IMR-90 (cell line): ENCODE measurements at places on chromosomes 5 and 9.

DNA sequence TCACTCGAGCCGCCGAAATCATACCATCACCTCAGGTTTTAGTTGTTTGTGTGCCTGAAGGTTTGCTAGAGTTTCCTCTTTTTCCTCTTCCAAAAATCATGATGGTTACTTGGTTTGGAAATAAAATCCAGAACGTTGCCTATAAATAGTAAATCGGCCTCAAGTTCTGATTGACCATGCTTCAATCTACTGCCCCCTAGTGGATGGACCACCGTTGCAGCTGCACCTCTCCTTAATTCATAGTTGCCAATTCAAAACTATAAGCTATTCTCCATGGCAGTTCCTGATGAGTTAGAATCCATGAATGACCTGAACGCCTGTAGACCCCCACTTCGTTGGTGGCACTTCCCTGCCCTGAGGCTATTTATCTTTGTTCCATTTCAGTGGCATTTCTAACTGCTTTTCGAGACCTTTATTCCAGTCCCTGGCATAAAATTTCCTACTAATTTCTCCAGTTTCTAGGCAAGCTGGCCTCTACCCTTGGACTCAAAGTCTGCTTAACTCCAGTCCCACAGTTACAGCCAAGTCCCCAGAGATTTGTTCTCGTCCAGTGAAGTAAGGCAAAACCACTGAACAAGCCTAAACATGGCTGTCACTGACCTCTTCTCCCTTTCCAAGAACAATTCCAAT, 422.6 kb downstream of the EFNA5 start:
- peak; percentile 29 for DNase-seq

DNA sequence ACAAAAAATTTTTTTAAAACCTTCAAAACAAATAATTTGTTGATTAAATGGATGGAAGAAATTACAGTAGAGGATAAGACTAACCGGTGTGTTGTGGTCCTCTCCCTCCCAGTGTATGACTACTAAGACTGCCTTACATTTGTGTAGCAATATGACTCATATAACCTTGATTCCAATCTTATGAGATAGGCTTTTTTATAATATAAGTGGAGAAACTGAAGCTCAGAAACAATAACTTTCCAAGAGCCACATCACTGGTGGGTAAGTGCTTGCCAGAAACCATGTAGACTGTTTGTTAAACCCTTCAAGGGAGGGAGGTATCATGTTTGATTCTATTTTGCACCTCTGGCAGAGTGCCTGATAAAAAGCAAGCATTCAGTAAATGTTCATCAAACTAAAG, 47.5 kb downstream of the NLN start:
- peak; percentile 95 for DNase-seq

GRCh38 chr5:132472431-132472830, 18.1 kb downstream of the IRF1 start:
- no peak for DNase-seq

GRCh38 chr9:108860354-108860753, 1.7 kb upstream of the ACTL7A start:
- peak; percentile 7 for DNase-seq

GRCh38 chr5:73786043-73786831, 160.2 kb downstream of the ARHGEF28 start:
- DNase-seq, result no peak

DNA sequence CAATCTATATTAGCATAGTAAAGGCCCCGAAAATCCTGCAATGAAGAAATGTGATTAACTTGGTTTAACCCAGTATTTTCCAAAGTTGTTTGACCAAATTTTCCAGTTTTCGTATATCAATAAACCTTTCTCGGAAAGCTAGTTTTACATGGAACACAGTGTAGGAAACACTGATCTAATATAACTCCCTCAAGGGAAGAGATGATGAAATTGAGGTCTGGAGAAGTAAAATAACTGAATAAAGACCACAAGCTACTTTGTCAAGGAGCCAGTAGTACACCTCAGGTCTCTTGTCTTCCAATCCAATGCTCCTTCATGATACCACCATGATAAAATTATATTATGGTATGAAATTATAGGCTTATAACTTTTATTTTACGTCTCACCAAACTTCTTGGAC, 118.1 kb upstream of the TARS1 start:
- DNase-seq, result no peak

- no peak for DNase-seq
Measured at GRCh38 chr5:179918742-179919486, 11.2 kb upstream of the TBC1D9B start.

DNA sequence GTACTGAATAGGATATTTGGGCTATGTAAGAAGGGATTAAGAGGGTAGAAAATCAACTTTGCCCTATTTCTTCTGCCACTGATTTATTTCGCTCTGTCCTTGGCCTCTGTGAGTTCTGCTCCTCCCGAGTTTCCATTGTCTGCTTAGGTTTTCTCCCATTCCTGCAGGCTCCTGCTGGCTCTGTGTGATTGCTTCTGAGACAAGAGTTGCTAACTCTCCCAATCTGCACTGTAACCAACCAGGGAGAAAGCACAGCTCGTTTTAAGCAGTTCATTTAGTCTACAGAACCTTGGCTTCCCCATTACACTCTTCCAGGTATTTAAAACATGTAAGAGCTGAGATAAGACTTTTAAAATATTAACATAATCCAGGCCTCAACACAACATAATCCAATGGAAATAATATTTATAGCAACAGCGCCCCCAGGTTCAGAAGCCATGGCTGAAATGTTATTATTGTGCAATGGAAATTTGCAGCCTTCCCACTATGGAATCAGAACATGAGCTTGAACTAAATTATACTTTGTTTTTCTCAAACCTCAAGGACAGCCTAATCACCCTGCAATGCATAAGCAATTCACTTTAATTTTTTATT, 203.5 kb downstream of the ERCC6L2 start:
- peak; percentile 3 for DNase-seq

GRCh38 chr9:84271921-84272556, 68.5 kb downstream of the SLC28A3 start:
- DNase-seq, result peak; percentile 13

GRCh38 chr5:19172926-19173470, 815.0 kb downstream of the CDH18 start:
- no peak for DNase-seq

DNA sequence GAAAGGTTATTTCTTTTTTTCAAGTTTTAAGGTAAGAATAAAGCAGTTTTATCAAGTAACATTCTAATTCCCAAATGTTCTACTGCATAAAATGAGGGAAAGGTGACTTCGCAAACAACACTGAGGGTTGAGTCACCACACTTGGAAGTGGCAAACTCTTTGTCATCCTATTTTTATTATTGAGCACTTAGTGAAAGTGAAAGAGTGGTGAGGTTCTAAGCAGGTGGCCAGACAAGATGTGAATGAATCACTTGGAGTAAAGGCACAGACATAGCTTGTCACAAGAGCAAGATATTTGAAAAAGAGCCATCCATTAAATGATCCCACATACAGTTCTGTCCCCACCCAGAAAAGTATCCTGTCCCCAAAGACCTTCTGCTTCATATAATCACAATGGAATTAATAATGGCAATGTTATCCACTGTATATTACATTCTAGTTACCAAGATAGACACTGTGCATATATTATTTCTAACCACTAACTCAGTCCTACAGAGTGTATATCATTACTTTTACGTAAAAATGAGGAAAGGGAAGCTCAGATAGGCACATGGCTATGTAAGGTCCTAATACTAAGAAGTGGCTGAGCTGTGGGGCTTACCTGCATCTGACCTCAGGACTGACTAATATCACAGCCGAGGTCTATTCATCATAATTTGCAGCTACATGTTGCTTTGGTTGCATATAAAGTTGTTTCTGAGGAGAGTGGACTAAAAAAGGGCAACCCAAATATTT, 730.4 kb upstream of the MEF2C start:
- DNase-seq, result no peak

GRCh38 chr9:18675332-18675731, 201.4 kb downstream of the ADAMTSL1 start:
- DNase-seq, result peak; percentile 19

GRCh38 chr9:97039514-97039860, 545 bp upstream of the CTSV start:
- DNase-seq, result peak; percentile 49

DNA sequence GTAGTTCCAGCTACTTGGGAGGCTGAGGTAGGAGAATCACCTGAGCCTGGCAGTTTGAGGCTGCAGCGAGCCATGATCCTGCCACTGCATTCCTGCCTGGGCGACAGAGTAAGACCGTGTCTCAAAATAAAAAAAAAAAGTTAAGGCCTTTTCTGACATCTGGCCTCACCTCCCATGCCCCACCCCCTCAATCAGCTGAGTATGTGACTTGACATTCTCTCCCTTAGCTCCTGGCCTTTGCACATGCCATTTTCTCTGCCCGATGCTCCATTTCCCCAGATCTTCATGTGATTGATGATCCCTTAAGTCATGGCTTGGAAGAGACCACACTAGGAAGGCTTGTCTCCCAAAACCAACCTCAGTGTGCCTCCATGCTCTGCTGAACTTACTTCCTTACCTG, 17.7 kb upstream of the TCOF1 start:
- no peak for DNase-seq

- DNase-seq, result no peak
Measured at GRCh38 chr5:152282331-152282730, 122.7 kb downstream of the NMUR2 start.

- no peak for DNase-seq
Measured at GRCh38 chr9:73869264-73869663, 627.9 kb upstream of the RORB start.

GRCh38 chr9:5920860-5921328, 30.2 kb downstream of the MLANA start:
- peak; percentile 38 for DNase-seq

DNA sequence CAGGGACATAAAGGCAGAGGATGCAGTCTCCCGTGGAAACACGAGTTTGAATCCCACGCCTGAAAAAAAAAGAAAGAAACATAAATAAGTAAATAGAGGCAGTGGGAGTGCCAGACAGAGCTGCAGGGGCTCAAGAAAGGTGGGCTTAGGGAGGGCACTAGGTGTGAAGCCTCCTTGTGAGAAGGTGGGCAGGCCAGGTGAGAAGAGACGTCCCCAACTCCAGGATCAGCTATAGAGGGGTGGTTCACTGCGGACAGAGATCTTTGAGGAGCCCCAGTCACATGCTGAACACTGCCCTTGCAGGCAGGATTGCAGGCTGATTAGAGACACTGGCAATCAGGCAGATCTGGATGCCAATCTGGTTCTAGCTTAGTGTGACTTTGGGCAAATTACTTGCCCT, 172.1 kb downstream of the RGS3 start:
- no peak for DNase-seq

DNA sequence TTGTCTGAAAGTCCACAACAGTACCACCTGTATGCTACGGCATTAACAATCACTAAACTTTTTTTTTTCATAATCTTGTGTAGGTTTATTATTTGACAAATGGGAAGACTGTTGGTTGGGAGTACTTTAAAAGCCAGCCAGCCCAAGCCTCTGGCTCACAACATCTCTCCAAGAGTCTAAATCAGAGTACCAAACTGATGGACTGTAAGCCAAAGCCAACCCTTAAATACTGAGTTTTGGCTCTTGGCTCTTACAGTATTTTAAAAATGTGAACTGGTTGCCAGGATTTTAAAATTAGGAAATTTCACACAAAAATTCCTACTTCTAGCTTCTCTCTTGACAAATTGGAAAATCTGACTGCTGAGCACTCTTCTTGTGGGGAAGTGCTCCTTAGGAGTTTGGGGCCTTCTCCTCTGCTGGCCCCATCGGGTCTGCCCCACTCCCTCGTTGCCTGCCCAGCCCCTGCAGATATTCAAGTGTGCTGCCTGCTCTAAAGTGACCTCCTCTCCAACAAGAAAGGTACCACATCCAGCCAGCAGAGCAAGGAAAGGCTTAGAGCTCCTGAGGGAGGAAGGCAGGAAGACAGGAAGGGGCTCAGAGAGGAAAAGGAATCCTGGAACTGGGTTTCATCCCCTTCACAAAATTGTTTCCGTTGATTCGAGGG, 21.8 kb upstream of the TMOD1 start:
- no peak for DNase-seq

DNA sequence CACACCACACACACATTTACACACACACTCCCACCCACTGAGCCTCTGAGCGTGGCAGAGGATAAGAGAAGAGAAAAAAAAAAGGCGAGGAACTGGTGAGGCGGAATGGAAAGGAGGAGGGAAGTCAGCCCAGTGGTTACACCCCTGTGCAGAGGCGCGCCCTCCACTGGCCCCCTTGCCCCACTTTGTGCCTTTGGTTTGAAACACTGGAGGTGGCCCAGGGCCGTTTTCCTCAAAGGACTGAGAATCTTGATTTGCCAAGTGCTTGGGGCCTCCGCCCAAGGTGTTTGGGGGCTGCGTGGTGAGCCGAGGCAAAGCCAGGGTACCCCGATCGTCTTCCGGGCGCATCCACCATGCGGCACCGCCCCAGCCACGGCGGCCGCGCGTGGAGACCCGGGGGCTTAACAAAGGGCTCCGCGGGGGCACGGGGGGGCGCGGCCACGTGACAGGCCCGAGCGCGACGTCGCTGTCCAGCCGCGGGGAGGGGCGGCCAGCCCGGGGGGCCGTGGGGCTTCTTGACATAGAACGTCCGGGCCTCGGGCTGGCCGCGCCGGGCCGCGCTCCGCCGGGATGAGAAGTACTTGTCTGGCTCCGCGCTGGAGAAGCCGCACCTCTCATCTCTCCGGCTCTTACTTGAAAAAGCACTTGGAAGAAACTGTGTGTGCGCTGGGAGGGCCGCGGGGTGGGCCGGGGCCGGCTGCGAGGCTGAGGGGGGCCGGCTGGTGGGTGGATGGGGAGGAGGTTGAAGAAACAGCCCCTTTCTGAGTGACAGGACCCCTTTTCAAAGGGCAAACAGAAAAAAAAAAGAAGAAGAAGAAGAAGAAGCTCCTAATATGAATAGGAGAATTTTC, 21.0 kb downstream of the NR2F1 start:
- peak; percentile 67 for DNase-seq

GRCh38 chr9:33157960-33158842, 8.9 kb downstream of the B4GALT1 start:
- no peak for DNase-seq

DNA sequence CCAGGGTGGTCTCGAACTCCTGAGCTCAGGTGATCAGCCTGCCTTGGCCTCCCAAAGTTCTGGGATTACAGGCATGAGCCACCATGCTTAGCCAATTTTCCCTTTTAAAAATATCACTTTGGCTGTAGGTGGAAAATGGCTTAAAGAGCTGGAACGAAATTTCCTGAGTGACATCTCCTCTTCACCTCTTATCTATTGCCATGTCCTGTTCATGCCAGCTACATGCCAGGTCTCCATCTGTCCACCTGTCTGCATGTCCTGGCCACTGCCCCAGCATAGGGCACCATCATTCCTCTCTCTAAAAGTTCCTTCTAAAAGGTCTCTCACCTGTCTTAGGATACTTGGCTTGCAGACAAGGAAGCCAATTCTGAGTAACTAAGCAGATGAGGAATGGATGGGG, 2.8 kb upstream of the GRK6 start:
- no peak for DNase-seq

DNA sequence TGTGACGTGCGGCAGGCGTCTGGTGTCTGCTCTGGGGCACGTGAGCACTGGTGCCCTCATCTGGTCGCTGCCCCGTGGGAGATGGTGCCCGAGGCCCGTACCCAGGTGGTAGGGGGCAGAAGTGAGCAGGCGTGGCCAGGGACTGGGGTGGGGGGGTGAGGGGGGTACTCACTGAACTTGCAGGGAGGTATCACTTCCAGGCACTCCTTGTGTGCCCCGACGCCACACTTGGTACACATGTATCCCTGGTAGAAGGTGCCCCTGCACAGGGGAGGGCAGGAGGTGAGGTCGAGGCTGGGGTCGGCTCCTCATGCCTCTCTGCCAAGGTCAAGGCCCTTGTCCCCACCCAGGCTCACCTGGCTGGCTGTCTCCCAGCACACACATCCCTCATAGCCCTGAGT, 45.2 kb upstream of the SARDH start:
- DNase-seq, result no peak
